ENCODE measurements at places on chromosomes 1 and 21.

- DNase-seq = no peak
Observed at GRCh38 chr1:235022981-235023710, 105.5 kb downstream of the TOMM20 start.

DNA sequence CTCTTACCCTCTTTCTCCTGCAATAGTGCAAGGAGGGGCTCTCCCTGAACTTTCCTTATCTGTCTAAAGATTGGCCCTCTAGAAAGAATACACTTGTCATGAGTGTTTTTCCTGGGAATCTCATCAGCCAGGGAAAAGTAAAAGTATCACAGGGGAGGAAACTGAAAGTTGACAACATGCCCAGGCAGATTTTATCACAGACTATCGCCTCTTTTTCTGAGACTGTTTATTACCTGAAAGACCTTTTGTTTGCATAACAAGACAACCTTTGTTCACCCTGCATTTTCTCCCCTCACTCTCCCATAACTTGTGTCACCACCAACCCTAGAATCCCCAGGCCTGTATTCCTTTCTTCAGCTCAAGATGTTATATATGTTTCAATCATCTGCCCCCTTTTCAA lies 794.7 kb upstream of the ADAMTS5 start:
- no peak for DNase-seq

- no peak for DNase-seq
Observed at GRCh38 chr1:2463396-2463795, 12.7 kb upstream of the PLCH2 start.

DNA sequence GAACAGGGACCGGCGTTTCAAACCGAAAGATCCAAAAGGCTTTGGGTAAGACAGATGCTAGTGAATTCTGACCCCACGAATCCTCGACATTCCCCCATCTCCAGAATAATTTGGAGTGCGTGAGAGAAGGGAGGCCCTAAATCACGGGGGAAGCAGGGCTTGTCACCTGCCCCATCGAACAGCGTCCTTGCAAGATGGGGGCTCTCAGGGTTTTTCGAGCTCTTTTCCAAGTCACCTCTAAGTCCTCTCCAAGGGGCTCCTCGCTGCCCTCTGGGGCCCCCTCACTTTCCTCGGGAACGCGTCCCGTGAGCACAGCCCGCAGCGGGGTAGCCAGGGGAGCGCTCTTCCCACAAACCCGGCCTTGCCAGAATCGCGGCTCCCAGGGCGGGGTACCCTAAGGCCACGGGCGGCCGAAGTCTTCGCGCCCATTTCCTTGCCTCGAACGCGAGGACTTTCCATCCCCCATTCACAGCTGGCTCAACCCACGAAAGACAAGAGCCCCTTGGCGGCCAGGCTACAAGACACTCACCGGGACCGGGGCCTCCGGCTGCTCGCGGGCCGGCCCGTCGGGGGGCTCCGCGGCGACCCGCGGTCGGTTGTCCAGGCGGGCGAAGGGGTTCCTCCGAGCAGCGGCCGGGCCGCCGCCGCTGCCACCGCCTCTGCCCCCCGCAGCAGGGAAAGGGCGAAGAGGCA lies 546 bp downstream of the DONSON start:
- DNase-seq = peak; percentile 44

DNA sequence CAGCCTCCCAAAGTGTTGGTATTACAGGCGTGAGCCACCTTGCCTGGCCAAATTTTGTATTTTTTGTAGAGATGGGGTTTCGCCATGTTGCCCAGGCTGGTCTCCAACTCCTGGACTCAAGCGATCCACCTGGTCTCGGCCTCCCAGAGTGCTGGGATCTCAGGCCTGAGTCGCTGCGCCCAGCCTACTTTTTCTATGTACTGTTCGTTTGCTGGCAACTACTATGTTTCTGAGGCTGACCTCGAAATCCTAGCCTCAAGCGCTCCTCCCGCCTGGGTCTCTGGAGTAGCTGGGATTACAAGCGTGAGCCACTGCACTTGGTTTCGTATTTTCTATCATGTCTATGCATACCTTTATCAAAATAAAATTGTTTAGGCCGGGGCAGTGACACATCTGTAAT lies 675 bp upstream of the TEKT2 start:
- DNase-seq = no peak

DNA sequence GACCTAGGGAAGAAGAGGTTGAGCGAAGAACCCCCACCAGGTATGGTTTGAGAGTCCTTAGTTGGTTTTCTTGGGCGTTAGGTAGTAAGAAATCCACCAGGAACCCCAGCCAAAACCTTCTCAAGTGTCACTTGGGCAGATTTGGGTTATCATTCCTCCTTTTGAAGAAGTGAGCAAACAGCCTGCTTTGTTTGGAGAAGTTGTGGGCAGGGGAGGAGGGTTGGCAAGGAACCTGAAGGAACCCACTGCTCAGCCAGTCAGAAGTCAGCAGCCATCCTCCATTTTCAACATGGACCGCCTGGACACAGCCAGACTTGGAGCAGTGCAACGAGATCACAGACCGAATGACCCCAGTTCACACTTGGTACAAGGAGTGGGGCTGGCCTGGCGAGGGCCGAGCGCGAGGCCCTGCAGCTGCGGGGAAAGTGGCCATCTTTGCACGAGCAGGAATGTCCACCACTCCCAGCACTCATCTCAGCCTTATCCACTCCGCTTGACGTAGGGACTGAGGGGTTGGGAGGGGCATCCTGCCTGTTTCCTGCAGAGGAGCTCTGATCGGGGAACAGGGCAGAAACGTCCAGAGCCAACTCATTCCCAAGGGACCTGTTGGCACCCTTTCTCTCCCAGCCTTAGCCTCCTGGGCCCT lies 7.2 kb downstream of the ADPRS start:
- DNase-seq = no peak

DNA sequence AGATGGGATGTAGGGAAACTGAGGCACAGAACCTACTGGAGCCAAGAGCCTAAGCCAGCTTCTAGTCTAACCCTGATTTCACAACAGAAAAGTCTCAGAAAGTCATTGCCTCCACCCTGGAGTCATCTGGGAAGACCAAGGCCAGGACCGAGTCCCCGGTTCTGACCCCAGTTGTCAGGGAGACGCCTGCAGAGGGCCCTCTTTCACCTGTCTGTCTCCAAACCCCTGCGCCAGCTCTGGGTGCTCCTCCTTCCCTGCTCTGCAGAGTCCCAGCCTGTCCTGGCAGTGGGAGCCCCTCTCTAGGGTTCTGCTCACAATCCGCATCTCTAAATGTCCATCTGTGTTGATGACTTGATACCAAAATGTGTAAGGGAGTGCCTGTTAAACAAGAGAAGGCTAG lies 149.7 kb downstream of the PGBD5 start:
- DNase-seq = no peak
